ENCODE measurements at places on chromosomes 13 and 19.

GRCh38 chr19:6527893-6528543, 2.8 kb upstream of the TNFSF9 start:
- no peak for DNase-seq

DNA sequence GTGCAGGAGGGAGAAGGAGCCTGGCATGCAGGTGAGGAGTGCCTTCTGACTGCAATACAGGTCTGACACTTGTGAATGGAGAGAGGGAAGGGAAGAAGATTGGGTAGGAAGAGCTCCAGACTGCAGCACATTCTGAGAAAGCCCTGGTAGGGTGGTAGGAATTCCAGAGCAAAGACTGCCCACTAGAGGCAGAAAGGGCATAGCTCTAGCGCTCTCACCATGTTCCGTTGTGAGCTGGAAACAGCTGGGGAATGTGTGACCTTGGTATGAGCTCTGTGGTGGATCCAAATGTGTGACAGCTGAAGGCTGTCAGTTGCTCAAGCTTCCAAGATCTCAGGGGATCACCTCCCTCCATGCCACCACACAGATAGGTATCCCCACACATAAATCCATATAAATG, 2.9 kb upstream of the MTUS2 start:
- no peak for DNase-seq

GRCh38 chr19:58551123-58551497, 3.8 kb downstream of the CHMP2A start:
- DNase-seq = no peak

GRCh38 chr13:34246511-34246910, 428.6 kb downstream of the RFC3 start:
- no peak for DNase-seq

- no peak for DNase-seq
These were observed 1.2 kb upstream of the RCBTB2 start for GRCh38 chr13:48533961-48534600.

GRCh38 chr13:113881614-113882266, 17.9 kb upstream of the GAS6 start:
- peak; percentile 12 for DNase-seq

DNA sequence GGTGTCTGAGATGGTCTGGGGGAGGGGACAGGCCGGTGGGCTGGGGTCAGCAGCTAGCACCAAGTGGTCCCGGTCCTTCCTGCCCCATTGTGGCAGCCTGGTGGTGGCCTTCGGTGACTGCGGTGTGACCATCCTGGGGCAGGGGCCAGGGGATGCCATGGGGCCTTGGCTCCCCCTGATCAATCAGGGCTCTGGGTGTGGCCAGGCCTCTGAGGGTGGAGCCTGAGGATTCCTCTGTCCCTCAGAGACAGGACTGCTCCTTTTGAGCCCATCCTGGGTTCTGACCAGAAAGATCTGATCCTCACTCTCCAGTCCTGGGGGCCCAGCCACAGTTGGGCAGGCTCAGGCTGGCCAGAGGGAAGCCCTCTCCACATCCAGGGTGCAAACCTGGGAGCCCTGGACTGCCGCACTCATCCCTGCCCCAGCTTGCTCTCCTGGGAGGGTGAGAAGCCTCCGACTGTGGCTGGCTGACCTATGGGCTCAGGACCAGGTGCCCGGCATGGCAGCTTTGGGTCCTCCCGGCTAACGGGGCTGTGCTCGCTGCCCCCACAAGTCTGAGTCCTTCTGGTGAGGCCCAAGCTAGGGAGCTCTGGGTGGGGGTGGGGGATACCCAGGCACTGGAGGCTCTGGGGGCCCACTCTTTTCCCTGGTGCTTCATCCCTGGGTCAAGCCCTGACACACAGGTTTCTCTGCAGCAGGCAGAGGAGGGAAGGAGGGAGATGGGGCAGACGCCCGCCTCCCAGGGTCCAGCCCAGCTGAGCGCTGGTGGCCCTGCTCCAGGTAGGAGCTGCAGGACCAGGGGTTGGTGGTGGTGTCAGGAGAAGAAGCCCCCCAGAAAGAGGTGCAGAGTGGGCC, 59.5 kb downstream of the IER2 start:
- DNase-seq = no peak

- DNase-seq = no peak
These were observed 67.4 kb upstream of the UBAC2 start for GRCh38 chr13:99133230-99133629.

GRCh38 chr13:80642641-80643040, 301.7 kb upstream of the SPRY2 start:
- DNase-seq = no peak

DNA sequence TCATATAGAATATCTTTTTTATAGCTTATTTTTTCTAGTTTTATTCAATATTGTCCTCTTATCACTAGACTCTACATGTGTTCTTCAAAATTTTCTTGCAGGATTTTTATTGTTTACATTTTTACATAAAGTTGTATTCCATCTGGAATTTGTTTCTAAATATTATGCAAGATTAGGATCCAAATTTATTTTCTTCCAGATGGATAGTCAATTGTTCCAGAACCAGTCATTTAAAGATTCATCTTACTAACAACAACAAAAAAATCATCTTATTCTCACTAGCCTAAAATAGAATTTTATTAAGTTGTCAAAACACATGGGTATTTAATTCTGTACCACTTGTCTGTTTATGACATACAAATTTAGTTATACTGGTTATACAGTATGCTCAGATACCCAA, 390.4 kb upstream of the GPC6 start:
- DNase-seq = no peak

- no peak for DNase-seq
These were observed 4.8 kb downstream of the CIB3 start for GRCh38 chr19:16168465-16169081.

DNA sequence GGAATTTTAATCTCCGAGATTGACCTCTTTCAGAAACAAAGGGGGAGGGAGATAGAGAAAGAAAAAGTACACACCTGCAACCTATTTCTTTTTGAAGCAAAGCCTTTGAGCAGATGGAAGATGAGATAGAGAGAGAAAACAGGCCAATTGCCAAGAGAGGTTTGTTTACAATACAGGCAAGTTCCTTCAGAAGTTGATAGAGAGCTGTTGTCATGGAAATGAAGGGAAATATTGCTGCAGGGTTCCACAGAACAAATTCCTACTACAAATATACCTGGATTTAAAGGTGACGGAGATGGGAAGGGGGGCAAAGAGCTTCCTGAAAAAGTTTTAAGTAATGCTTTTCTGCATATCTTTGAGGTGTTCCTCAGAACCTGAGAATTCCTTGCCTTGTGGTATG, 388.4 kb downstream of the NDFIP2 start:
- DNase-seq = no peak

DNA sequence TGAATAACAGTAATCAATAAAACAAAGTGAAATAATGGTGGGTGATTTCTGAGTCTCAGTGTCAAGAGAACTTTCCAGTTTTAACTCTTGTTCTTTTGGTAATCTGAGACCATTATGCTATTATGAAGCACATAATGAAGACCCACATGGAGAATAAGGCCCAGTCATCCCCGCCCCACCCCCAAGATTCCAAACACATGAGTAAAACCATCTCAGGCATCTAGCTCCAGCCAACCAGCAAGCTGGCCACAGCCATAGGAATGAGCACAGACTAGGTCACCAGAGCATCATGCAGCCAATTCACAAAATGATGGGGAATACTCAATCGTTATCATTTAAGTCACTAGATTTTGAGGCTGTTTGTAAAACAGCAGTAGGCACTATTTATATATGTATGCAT, 1769.0 kb upstream of the PCDH20 start:
- DNase-seq = no peak

DNA sequence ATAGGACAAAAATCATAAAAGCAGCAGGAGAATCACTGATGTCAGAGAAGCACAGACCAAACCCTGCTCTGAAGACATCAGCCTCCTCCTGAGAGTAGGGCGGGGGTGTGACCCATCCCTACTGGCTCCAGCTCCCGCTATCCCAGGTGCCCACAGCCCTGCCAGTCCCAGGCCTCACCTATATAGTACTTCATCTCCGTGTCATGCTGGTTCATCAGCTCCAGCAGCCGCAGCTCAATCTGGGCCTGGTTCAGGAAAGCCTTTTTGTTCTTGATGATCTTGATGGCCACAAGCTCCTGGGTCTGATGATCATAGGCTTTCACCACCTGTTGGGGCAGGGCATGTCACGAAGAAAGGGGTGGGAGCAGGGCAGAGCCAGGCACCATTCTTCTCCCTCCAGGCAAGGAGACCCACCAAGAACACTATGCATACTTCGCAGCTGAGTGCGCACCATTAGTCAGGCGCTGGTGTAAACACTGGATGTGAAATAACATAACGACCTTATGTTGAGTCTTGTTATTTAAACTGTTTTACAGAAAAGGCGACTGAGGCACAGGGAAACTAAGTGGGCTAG, 4.2 kb downstream of the DYRK1B start:
- DNase-seq = no peak

GRCh38 chr13:97423300-97424045, 10.5 kb upstream of the RAP2A start:
- no peak for DNase-seq

- DNase-seq = no peak
These were observed 810 bp downstream of the CBY2 start for GRCh38 chr13:45702869-45703391.

- no peak for DNase-seq
These were observed at the start of gene PLPPR3 for GRCh38 chr19:821825-822503. PLPPR3 (minus strand) TSS chr19:821955; CDS start chr19:821559, 396 bp downstream.

DNA sequence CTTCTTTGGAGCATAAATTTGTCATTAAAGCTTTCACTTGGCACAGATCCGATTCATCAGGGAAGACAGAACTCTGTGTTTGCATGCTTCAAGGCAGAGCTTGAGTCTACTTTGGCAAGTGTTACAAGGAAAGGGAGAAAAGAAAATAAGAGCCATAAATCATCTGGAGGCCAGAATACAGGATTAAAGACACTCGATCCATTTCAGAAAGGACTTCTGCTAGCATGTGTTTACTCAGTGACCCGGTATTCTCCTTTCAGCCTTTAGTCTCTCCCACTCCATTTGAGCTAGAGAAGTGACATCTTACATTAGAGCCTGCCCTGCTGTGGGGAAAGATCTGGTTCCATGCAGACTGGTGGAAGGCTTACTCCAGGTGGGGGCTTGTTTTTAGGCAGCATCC, 306.4 kb downstream of the KLF5 start:
- DNase-seq = no peak

DNA sequence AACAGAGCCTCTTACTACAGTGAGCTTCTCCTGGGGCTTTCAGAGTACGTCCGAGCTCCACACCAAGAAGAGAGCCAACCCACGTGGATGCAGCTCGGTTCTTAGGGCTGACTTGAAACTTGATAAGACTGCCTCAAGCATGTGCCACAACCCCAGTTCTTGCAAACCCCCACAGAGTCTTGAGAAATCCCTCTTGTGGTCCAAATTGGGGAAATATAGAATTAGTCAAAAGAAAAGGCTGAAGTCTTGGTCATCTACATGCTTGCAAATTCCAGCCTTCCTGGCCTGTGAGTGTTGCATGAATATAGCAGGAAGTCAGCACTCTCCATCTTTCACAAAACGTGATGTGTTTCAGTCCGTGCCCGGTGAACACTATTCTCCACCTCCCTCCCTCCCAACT, 95.2 kb downstream of the GGACT start:
- DNase-seq = no peak

GRCh38 chr19:38399081-38399480, 3.8 kb upstream of the FAM98C start:
- DNase-seq = no peak

DNA sequence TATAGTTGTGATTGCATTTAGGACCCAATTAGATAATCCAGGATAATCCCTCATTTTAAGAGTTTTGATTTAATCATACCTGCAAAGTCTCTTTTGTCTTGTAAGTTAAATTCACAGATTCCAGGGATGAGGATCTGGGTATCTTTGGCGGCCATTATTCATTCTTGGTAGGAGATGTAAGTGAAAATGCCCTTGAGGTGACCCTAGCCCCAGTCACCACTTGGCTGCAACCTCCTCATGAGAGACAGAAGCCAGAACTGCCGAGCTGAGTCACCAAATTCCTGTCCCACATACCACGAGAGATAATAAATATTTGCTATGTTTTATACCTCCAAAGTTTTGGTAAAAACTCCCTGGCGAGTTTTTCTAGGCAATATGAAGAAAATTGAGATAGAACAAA, 389.4 kb downstream of the RFC3 start:
- DNase-seq = no peak

GRCh38 chr13:100106705-100107104, 17.8 kb downstream of the PCCA start:
- no peak for DNase-seq

GRCh38 chr19:40604647-40605215, 3.6 kb downstream of the LTBP4 start:
- DNase-seq = no peak

DNA sequence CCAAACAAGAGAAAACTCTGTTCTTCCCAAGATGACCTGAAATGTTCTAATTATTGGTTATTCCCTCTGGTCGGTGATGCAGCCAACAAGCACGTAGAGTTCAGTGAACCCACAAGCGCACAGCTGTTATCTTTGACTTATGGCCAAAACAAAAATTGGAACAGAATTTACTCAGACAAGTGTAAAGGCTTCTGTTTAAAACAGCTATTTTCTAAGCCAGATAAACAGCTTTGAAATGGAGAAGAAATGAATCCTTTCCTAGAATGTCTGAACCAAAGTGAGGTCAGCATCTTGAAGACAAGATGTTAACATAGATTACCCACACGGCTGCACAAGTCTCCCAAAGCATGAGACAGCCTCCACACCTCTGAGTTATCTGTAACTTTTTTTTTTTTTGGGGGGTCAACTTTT, 669.2 kb downstream of the DIAPH3 start:
- no peak for DNase-seq

- no peak for DNase-seq
These were observed 41.7 kb upstream of the ATP11A start for GRCh38 chr13:112648101-112648500.

- DNase-seq = no peak
These were observed 446.4 kb downstream of the COG6 start for GRCh38 chr13:40101708-40102359.

DNA sequence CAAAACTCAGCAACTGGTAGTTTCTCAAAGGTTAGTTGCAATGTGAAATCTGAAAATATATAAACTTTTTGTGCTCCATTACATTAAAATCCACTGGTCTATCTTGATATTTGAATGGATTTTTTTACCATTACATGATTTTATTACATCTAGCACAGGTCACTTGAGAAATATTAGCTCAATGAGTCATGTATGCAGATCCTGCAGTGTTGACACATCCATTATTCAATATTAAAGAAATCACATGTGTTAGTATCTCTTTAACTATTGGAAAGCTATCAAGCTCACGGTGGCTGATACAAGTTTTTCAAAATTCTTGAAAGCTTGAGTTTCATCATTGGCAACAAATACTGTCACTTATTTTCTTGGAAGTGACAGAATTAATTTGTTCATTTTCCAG, 373.9 kb upstream of the TSHZ3 start:
- no peak for DNase-seq

GRCh38 chr19:824885-825284, 2.8 kb upstream of the AZU1 start:
- DNase-seq = no peak
